ENCODE measurements at places on chromosomes 6 and 20.

- DNase-seq = no peak
These were observed 4.4 kb upstream of the HMGN3 start for GRCh38 chr6:79238919-79239318.

- DNase-seq = no peak
These were observed 138.8 kb downstream of the TFAP2A start for GRCh38 chr6:10276106-10276505.

GRCh38 chr6:166946125-166946524, 10.2 kb downstream of the RNASET2 start:
- DNase-seq = no peak

- peak; percentile 24 for DNase-seq
These were observed 3.1 kb upstream of the CABLES2 start for GRCh38 chr20:62409931-62410745.

DNA sequence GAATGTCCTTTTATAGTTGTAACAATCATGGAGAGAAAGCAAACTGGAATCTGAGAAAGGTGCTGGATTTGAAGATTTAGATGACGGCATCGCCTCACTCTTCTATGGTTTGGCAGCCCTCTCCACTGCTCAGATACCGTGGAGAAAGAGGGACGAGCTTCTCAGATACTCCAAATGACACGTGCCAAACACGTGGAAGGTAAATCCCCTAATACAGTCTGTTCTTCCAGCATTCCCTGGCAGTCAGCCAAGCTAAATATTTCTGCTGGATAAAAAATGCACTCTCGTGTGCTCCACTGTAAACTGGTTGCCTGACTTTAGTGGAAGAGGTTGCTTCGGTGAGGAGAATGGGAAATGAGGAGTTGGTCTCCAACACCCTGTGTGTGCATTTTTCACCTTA, 16.7 kb upstream of the PRDM1 start:
- peak; percentile 82 for DNase-seq

GRCh38 chr6:52529311-52529710, 47.5 kb downstream of the TRAM2 start:
- no peak for DNase-seq

DNA sequence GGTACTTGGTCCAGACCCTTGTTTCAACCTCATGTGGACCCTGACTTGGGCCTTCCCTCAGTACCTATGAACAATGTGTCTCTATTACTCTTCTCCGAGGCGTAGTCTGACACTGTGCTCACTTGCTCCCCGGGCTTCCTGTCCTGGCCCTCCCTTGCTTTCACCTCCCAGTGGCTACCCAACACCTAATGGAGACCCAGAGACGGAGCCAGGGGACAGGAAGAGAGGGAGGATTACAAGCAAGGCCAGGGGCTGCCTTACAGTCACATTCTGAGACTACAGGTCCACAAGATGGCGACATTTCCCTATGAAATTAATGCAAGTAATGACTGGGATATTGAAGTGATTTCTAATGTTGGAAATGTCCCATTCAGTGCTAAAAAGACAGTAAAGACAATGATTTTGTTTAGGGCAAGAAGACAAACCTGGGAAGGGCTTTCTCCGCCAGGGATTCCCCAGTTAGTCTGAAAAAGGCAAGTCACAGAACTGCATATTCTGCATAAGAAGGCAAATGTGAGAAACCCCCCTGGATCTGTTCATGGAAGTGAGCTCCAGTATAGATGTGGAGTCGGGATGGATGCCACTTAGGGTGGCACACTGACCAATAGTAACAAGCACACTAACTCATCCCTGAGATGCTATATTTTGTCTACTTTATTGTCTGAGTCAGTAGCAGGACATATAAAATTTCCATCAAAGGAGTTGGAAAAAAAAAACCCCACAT, 44.0 kb upstream of the ZBTB24 start:
- DNase-seq = peak; percentile 77

DNA sequence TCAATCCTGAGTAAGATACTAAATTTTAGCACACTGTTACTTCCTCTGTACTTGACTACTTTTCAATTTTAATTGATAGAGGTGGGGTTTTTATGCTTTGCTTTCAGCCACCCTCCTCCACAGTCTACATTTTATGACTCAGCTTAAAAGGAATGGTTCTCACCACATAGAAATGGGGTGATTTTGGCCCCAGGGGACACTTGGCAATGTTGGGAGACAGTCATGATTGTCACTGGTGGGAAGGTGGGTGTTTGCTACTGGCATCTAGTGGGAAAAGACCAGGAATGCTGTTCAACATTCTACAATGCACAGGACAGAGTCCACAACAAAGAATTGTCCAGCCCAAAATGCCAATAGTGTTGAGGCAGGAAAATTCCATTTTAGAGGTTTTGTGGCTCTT, 71.3 kb downstream of the PCSK2 start:
- no peak for DNase-seq

DNA sequence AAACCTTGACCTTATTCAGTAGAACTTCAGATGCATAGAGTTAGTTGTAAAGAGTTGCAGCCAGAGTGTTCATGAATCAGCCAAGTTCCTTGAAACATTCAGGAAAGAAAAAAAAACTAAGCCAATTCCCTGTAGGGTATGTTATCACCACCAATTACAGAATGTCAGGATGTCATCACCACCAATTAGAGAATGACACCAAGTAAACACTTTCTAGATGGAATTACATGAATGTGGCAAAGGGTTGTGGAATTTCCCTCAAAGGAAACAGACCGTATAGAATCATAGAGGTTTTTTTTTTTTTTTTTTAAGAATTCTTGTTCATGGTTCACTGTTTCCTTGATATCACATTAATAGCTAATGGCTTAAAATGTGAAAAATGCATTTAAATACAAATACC, 472.1 kb upstream of the RNF217 start:
- DNase-seq = no peak

DNA sequence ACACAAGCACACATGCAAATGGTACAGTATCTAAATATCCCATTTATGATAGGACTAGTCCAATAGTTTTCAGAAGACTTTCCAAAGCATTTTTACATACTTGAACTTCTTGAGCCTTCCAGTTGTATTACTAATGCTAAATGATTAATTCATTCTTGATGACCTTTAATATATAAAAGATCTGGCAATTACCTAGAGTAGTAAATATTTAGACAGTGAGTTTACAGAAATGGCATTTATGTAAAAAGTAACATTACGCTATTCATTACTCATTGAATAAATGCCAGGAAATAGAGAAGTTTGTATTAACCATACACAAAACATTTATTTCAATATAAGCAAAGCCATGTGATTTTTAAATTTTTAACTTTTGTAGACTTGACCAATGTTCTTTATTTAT, 158.8 kb downstream of the DST start:
- DNase-seq = no peak

- no peak for DNase-seq
These were observed 61.0 kb downstream of the KIF6 start for GRCh38 chr6:39664173-39664572.

DNA sequence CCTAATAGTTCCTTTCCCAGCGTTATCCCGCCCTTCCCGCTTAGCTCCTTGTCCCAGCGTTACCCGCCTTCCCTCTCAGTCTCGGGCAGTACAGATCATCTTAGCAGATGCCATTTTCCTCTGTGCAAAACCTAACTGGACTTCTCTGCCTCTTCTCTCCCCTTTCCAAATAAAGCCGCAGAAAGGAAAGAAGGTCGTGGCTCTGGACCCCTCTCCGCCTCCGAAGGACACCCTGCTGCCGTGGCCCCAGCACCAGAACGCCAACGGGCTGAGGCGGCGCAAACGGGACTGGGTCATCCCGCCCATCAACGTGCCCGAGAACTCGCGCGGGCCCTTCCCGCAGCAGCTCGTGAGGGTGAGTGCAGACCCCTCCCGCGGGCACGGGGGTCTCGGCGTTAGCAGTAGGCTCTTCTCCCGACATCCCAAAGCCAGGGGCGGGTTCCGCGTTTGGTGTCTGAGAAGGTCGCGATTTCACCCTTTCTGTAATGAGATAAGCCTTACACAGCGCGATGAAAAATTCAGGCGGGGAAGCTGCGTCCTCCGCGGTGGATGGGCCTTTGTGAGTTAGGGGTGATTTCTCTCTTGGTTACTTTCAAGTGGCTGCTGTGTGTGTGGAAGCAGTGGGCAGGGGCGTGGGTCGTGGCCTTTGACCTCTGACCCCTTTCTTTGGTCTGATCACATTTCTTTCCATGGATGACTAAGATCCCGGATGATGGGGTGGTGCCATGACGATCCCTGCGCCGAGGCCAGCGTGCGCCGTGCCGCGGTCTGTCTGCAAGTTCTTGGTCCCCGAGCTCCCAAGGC, 292.7 kb downstream of the TAF4 start:
- DNase-seq = no peak

DNA sequence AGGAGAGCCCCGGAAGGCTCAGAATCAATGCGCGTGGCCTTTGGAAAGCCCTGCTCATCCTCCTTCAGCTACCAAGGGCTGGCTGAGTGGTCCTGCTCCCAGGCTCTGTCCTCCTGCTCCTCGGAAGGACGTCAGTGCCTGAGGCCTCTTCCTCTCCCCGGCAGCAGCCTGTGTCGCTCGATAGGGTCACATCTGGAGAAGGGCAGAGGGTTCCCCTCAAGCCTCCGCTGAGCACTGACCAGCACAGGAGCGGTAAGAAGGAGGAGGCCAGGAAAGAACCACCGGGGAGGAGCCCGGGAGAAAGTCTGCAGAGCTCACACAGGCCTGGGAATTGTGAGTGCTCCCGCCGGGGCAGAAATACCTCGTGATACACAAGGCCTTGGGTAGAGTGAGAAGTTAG, 21.2 kb downstream of the KIF25 start:
- no peak for DNase-seq

- DNase-seq = no peak
These were observed 283.0 kb downstream of the HTR1B start for GRCh38 chr6:77180326-77180725.

DNA sequence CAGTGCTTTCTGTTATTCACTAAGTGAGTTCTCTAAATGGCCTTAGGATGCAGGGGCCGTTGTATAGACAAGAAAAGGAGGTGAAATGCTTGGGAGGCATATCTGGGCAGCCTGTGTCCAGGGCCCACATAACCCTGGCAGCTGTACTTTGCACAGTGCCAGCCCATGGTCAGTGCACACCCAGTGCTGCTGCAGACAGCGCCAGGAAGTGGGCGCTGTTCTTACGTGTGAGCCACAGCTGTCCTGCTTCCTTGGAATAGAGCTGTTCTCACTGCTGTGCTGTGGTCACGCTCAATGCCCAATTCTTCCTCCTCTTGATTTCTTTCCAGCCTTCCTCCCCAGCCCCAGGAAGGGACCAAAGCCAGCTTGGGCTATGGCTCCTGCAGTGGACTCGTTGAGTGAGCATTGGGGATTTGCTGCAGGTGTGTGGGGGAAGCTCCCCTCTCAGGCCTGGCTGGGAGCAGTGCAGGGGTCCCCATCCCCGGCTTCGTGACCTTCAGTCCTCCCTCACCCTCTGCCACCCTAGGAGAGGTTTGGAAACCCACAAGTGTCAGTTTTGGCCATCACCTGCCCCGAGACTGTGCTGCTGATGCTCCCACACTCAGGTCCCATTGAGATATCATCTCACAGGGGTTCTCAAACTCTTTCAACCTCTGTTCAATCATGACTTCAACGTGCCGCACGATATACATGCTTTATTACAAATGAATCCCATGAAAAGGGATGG, 246.8 kb upstream of the EXOC2 start:
- DNase-seq = no peak

DNA sequence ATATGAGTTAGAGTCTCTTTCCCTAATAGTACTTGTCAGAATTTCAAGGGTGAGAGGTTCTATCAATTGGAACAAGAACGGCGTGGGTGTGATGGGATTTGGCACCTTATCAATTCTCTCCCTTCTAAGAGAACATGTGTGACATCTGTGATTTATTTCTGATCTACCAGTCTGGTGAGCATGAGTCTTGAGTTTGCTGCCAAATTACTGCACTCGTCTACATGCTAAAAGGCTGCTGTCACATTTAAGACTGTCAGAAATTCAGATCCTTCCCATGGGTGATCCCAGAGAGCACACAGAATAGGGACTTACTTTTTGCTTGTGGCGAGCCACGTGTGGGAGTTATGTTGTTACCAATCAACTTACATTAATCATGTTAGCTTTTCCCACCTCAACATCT, 370.2 kb upstream of the SASH1 start:
- no peak for DNase-seq
